Smooth muscle cell of trachea (primary cell): ENCODE measurements at places on chromosomes 16 and 17. TPM values are rescaled to one million over a fixed set of nuclear protein-coding genes. Genes with fewer than 3 reads are reported as not detected.

Gene BFAR
- total RNA-seq: 101 and 102 TPM in 2 replicates

Gene CCDC200
- not detected in 2 replicates for total RNA-seq

Gene HSD17B2
- total RNA-seq: 0.17 TPM in 1 of 2 replicates, not detected in the other

Gene HYDIN
- total RNA-seq: 0.15 and 1.8 TPM in 2 replicates

Gene PSMD3
- total RNA-seq: 94.0 and 107 TPM in 2 replicates

Gene FA2H
- total RNA-seq: not detected in 2 replicates
